ENCODE measurements at places on chromosomes 12 and 14.

- no peak for DNase-seq
Observed at GRCh38 chr14:52399921-52400595, 85.9 kb downstream of the PTGER2 start.

DNA sequence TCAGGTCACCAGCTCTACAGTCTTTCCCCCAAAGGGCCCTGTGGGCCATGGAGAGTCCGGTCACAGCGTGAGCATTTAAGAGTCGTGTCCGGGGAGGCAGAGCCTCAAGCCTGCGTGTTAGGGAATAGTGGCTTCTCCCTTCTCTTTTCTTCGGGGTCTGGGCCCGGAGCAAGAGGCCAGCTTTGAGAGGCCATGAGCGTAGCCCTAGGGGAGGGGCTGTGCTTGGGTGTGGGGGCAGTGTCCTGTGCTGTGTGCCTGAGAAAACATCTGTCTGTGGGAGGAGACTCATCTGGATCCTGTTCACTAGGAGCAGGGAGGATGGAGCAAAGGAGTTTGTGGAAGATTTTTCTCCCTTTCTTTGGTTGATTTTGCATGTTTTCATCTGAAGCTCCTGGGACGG lies 5.3 kb downstream of the LRP1-AS start:
- DNase-seq = no peak

- DNase-seq = no peak
Observed at GRCh38 chr14:69299286-69300035, 39.5 kb downstream of the GALNT16 start.

GRCh38 chr12:79547044-79547734 lies 143.6 kb downstream of the PAWR start:
- no peak for DNase-seq

DNA sequence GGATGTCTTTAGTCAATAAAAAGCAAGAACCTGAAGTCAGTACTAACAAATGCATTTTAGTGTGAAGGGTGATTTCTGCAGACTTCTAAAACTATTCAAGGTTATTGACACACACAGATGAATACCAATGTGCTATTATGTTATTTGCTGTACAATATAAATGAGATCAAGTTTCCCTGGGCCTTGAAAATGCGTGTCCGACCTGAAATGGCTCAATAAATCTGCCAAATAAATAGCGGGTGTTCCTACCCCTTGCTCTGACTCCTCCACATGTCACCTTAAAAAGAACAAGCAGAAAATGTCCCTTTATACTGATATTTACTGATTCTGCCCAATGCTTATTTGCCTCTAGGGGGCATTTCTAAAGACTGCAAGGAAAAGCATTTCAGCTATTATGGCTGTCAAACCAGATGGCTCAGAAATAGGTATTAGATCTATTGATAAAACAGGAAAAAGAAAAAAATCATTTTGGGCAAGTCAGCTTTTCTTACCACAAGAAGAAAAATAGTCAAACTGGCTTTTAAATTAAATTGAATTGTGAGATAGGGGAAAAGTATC lies 367.3 kb upstream of the KITLG start:
- no peak for DNase-seq

DNA sequence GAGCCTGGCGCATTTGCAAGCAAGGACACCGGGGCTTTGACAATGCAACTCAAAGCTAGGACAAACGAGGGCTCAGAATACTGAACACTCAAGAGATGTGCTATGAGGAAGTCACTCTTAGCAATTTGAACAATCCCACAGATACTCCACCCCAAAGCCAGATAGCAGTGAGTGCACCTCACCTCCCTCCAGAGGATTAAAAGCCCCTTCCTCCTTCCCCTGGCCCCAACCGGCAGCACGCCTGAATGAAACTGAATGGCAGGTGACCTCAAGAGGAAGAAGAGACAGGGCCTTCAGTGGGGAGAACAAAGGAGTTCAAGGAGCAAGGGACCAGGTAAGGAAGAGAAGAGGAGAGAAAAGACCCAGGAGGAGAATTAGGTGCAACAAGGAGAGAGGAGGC lies 1.9 kb upstream of the KRT78 start:
- DNase-seq = no peak

- no peak for DNase-seq
Observed at GRCh38 chr12:132018193-132018916, 68.6 kb downstream of the EP400 start.

- DNase-seq = peak; percentile 27
Observed at GRCh38 chr14:81453166-81453766, 53.1 kb upstream of the STON2 start.

DNA sequence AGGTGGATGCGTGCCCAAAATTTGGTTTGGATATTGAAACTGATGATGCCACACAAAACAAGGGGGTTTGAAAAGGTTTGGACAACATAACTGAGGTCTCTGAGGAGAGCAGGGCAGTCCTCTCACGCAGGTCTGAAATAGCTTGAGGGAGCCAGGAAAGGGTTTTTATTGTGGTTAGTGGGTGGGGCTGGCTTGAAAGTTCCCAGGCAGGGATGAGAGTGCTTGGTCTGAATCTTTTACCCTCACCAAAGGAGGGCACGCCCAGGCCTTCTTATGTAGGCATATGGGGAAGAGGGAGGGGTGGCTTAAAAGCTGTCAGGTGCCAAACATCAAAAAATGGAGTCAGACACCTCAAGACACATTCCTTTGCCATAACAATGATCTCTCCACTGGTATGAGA lies 493.1 kb upstream of the CCDC196 start:
- DNase-seq = no peak

DNA sequence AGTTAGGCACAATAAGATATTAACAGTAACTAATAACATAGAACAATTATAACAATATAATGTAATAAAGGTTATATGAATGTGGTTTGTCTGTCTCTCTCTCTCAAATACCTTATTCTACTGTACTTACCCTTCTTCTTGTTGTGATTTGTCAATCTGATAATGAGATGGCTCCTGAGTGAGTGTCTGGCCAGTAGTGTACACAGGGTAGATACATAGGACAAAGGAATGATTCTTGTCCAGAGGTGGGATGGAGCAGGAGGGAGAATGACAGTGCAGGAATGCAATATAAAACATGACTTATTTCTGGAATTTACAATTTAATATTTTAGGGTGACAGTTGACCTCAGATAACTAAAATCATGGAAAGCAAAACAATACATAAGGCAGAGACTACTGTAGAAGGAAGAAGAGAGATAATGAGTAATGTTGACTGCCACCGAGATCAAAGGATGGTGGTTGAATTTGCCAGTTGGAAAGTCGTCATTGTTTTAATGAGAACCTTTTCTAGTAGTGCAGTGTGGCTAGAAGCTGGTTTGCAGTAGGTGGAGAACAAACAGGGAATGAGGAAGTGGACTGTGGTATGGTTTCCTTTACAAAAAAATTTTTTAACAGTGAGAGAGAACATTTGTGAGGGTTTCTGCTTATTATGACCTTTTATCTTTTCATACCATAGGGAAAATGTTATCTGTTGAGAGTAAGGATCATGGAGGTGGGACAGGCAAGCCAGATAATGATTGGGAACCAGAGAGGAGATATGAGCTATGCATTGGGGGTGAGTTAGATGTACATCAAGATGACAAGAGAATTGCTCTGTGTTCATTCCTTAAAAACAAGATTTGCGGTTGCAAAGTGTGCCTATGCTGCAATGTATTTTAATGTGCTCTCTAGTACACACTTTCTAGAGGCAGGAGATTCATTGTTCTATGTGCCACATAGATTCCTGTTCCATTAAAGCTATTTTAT lies 458.3 kb downstream of the BTG1 start:
- no peak for DNase-seq

DNA sequence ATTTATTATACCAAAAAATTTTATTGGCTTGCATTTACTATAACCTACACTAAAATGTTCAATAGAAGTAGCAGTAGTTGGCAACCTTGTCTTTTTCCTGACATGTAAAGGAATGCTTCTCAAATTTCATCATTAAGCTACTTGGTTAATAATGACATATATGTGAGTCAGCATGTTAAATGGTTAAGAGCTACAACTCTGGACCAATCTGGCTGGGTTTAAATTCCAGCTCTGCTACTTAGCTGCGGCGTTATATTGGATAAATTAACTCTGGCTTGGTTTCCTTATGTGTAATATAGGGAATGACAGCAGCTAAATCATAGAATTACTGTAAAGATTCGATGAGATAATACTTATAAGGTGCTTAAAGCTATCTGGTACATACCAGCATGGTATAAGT lies 53.7 kb upstream of the OTOGL start:
- no peak for DNase-seq

DNA sequence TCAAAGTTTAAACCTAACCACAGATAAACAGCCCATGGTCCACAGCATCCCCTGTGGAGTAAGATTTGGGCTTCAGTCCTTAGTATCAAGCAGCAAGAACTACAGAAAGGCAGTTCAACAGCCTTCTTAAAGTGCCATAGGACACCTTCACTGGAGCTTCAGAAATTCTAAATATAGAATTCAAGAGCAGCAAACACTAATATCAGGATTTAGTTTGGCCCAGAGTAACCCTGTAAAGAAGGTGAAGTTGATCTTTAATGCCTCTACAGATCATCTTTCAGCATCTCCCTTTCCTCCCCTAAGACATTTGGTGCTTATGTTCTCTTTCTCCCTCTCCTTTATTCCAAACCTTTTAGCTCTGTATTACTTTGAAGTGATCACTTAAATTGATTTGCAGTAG lies 59.5 kb upstream of the ARHGAP5 start:
- DNase-seq = no peak

- DNase-seq = no peak
Observed at GRCh38 chr14:86999036-86999435, 993.9 kb downstream of the GALC start.

GRCh38 chr14:91888641-91889476 lies 21.5 kb upstream of the TC2N start:
- no peak for DNase-seq

GRCh38 chr12:41103614-41104013 lies 84.5 kb upstream of the PDZRN4 start:
- DNase-seq = no peak

GRCh38 chr14:47651337-47651736 lies 24.1 kb downstream of the MDGA2 start:
- no peak for DNase-seq

Data from activated CD4-positive, alpha-beta T cell treated with anti-CD3 and anti-CD28 coated beads for 1 hour (primary cell).